Renal cortical epithelial cell (primary cell): ENCODE measurements at places on chromosomes 2 and 18. TPM values are rescaled to one million over a fixed set of nuclear protein-coding genes. Genes with fewer than 3 reads are reported as not detected.

The APLF gene
- total RNA-seq, result 8.5 and 11.8 TPM in 2 replicates

The KLHL29 gene
- total RNA-seq, result 4.0 and 12.2 TPM in 2 replicates

DNA sequence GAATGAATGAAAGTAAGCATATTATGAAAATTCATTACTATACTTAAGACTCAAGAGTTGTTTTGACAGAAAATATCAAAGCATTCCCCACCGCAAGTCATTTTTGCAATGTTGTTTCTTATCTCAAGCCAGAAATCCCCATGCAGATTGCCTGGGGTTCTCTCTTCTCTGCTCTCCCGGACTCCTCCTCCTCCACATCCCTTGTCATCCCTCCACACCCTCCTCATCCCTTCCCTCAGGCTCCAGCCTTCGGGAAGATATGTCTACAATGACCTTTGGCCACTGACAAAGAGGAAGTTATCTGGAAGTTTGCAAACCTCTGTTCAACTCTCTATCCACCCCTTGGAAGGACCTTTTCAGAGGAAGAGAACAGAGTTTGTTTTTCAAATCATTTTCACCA is 11.9 kb downstream of the TFCP2L1 start:
- DNase-seq, result no peak

DNA sequence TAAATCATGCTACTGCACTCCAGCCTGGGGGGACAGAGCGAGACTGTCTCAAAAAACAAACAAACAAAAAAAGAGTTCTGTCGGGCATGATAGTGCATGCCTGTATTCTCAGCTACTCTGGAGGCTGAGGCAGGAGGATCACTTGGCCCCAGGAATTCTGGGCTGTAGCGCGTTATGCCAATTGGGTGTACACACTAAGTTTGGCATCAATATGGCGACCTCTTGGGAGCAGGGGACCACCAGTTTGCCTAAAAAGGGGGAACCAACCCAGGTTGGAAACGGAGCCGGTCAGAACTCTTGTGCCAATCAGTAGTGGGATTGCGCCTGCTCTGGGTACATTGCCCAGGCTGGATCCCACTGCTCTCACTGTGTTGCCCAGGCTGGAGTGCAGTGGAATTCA is 49.7 kb downstream of the SDC1 start:
- no peak for DNase-seq
